ENCODE measurements at places on chromosomes 13 and 19.
A peak's percentile ranks its signal among the peaks of the same experiment; 100 is the strongest.

DNA sequence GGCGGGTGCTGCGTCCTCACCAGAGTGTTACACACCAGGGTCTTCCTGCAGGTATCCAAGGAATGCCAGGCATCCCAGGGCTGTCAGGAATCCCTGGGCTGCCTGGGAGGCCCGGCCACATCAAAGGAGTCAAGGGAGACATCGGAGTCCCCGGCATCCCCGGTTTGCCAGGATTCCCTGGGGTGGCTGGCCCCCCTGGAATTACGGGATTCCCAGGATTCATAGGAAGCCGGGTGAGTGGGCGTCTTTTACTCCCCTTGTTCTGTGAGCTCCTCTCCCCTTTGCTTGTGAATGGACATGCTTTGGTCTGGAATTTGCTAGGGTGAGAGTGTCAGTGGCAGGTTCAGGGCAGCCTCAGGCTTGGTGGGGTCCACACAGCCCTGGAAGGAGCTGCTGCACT, 75.9 kb downstream of the RAB20 start:
- DNase-seq: no peak

DNA sequence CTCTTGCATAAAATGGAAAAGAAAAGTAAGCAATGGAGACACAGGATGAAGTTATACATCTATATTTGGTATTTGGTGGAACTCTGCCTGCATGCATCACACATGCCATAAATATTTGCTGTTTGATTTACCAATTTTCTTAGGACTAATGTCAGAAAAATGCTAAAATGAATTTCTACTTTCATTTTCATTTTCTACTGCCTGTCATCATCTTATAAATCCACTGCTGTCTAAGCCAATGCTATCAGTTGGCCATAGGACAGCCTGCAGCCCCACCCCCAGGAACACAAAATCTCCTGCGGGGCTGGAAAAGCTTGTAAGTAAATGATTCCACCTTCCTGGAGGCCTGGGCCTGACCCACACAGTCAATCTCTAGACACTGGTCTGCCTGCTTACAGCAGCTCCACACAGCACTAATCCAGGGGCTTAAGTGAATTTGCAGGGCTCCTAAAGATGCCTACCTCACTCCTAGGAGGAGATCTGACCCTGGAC, 122.0 kb downstream of the ENOX1 start:
- no peak for DNase-seq

DNA sequence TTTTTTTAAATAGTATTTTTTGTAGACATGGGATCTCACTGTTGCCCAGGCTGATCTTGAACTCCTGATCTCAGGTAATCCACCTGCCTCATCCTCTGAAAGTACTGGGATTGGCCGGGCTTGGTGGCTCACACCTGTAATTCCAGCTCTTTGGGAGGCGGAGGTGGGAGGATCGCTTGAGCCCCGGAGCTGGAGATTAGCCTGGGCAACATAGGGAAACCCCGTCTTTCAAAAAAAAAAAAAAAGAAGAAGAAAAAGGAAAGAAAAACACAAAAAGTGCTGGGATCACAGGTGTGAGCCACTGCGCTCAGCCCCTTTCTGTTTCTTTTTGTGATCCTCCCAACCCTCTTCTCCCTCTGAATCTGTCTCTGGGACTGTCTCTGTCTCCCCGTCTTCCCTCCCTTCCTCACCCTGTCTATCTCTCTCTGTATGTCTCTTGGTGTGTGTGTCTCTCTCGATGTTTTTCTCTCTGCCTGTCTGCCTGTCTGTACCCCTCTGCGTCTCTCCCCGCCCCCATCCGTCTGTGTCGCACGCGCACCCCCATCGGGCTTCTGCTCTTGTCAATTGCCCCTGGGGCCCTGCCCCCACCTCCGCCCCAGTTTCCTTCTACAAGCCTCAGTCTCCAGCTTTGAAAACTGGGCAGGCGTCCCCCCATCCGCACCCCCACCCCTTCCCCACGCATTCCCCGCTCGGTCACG, 540 bp upstream of the ZFP36 start:
- peak; percentile 88 for DNase-seq

DNA sequence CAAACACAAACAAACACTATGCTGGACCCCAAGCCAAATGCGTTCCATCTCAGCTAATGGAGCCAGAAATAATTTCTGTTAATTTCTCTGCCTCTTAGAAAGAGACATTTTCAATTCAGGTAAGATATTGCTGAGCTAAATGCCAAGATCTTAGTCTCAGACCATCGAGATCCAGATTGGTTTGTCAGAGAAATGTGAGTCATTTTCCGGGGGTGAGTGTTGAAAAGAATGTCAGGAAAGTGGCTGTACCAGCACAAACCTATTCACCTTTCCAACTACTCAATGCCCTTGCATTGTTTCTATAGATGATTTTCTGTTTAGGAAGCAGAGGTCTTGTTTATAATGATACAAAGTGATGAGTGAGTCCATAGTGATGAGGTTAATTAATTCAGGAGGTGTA, 266.8 kb upstream of the TSHZ3 start:
- no peak for DNase-seq

DNA sequence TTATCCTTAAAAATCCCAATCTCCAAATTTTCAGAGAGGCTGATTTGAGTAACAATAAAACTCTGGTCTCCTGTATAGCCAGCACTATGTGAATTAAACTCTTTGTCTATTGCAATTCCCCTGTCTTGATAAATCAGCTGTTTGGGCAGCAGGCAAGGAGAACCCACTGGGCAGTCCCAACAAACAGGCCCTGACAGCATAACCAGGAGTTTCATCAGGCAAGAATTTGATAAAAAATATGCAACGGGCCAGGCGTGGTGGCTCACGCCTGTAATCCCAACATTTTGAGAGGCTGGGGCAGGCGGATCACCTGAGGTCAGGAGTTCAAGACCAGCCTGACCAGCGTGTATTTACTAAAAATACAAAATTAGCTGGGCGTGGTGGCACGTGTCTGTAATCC, 42.1 kb downstream of the STK24 start:
- no peak for DNase-seq

- no peak for DNase-seq
These were observed 7.9 kb upstream of the KLK8 start for GRCh38 chr19:51009061-51009891.

DNA sequence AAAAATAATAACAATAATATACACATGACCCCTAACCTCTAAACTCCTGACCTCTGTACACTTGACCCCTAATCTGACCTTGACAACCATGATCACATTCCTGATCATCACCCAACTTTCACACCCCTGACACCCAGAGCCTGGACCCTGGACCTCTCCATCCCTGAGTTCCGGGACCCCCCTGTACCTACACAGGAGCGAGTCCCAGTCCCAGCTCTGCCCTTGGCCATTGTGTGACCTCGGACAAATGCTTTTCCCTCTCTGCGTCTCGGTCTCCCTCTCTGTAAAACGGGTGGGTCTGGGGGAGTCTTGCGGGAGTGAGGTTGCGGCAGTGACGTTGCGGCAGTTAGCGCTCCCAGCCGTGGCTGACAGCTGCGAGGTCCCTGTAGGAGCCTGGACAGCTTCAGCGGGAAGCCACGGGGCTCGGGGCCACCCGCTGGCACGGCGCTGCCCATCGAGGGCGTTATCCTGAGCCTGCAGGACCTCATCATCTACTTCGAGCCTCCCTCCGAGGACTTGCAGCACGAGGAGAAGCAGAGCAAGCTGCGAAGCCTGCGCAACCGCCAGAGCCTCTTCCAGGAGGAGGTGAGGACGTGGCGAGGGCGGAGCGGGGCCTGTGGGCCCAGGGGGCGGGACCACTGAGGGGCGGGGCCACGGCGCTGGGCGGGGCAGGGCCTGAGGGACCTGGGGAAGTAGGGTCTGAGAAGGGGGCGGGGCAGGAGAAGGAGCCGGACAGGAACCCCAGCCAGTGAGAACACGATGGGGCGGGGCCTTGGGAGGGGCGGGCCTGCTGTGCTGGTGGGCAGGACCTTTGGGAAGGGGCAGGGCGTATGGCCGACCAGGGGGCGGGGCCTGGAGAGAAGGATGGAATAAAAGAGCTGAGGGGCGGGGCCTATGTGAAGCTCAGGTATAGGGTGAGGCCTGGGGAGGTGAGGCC, 19.2 kb downstream of the RYR1 start:
- DNase-seq: no peak

DNA sequence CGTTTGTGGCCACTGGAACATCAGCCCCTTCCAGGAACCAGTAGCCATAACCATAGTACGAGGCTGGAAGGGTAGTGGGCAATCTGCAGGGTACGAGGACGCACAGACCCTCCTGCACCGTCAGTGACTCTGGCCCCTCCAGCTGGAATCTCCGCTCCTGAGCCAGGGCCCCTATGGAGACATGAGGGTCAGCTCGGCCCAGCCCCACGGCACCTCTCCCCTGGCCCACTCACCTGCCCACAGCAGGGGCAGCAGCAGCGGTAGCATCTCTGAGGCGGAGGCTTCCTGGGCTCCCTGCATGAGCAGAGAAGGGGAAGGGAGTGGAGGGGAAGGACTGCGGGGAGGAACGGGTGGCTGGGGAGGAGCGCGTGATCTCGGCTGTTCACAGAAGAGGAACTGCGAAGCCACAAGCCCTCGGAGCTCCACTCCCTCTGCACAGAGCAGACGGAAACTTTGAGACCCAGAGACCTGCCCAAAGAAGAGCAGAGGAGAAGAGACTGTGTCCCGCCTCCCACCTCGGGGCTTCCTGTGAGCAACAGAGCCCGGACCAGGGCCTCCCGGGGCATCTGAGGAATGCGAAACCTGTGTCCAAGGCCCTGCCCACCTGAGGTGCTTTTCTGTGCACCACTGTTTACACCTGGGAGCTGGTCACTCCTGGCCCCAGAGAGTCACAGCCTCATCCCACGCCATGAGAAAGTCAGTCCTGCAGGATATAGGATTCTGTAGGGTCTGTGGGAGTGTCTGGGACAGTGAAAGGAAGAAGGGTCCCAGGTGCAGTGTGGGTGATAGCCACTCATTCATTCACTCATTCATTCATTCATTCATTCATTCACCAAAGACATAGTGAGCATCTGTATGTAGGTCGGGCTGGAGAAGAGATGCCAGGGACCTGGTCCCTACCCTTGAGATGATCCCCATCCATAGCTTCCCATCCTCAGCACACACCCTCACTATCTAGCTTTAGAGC, at the start of gene SIGLEC6:
SIGLEC6 (minus strand) TSS at position 322 of the 967 bp plus-strand sequence; CDS start at position 300, 22 bp downstream.
- no peak for DNase-seq

- DNase-seq: no peak
These were observed 8.5 kb upstream of the DOCK9 start for GRCh38 chr13:98986226-98986846.

GRCh38 chr19:30046522-30046921, 104.5 kb downstream of the URI1 start:
- no peak for DNase-seq

- DNase-seq: peak; percentile 38
These were observed 1.9 kb downstream of the CNN2 start for GRCh38 chr19:1028062-1028926.

GRCh38 chr19:7363225-7363624, 14.5 kb downstream of the ARHGEF18 start:
- DNase-seq: no peak
